Foreskin keratinocyte (primary cell): ENCODE measurements at places on chromosomes 13 and 19. TPM values are rescaled to one million over a fixed set of nuclear protein-coding genes. Genes with fewer than 3 reads are reported as not detected.

DNA sequence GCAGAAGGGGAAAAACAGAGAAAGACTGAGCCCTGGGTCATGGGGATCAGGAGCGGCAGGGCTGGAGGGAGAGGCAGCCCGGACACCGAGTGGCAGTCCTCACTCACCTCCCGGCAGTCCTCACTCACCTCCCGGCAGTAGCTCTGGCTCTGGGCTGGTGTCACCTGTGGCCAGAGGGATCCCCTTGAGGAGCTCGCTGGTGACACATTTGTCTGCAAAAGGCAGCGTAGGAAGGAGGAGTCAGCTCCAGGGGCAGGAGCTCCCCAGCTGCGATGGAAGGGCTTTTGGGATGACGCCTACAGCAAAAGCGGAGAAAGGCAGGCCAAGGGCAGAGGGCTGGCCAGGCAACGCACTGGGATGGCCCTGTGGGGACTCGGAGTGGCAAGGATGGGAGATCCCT lies 739 bp downstream of the EIF3G start:
- no peak for DNase-seq

DNA sequence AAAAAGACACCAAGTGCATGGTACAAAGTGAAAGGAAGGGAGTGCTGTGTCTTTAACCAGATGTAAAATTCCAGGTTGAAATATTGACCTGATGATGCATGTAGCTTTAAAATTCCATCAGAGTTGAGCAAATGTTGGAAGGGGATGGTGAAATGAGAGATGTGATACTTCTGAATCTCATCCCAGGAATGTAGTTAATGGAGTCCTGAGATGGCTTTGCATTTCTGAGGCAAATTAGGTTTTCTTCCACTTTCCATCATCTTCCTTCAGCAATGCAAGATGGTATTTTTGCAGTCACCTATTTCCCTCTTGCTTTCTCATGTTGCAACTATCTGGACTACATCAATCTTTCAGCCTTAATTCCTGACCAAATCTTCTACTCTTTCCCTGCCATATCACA lies 194.1 kb upstream of the MIR17HG start:
- DNase-seq: no peak

DNA sequence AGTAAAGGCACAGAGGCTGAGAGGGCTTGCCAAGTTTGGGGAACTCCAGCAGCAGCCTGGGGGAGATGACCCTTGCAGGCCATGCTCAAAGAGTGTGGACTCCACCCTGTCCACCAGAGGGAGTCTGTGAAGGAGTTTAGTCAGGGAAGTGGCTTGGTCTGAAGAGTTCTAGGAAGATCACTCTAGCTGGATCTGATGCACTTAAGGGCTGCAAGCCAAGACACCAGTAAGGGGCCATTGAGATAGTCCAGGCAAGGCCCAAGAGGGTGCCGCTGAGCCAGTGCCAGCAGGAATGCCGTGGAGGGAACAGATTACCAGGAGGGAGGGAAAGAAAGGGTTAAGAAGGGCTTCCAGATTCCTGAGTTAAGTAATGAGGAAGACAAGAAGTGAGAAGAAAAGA lies 68.7 kb downstream of the ZAR1L start:
- no peak for DNase-seq

- DNase-seq: no peak
Measured at GRCh38 chr13:41976476-41976875, 15.6 kb upstream of the VWA8 start.

GRCh38 chr13:71939186-71939585 lies 72.2 kb upstream of the DACH1 start:
- no peak for DNase-seq

- DNase-seq: no peak
Measured at GRCh38 chr19:35805526-35806102, 7.0 kb downstream of the PRODH2 start.

DNA sequence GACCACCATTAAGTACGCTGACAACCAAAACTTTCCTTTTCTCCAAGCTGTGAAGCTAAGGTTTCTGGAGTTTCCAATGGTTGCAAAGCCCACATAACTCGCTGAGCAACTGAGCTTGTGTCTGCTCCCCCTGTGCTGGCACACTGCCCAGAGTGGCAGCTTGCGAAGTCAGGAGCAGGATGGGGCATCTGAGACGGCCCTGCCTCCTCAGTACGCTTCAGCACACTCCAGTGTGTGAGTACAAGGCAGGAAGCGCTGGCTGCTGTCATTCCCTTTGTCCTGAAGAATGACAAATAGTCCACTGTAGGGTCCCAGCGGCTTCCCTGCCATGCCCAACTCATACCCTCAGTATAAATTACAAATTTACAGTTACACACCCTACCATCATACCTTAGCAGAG lies 51.5 kb downstream of the SKA3 start:
- peak; percentile 37 for DNase-seq

- DNase-seq: no peak
Measured at GRCh38 chr13:113029487-113030258, 60.7 kb downstream of the MCF2L start.

SIAH3 gene
- 0.28 and 0.48 TPM in 2 replicates for total RNA-seq

GRCh38 chr19:48874303-48875135 lies 2.3 kb downstream of the PPP1R15A start:
- peak; percentile 72 for DNase-seq

GRCh38 chr13:26988059-26988769 lies 183.4 kb downstream of the USP12 start:
- DNase-seq: no peak

APOC4 gene
- total RNA-seq: not detected in 2 replicates

GRCh38 chr13:37599519-37599918 lies 951 bp upstream of the POSTN start:
- no peak for DNase-seq

- DNase-seq: peak; percentile 58
Measured at GRCh38 chr19:33052352-33052972, 12.2 kb downstream of the RHPN2 start.

MCF2L gene
- total RNA-seq: 0.07 TPM in 1 of 2 replicates, not detected in the other

DEDD2 gene
- 33.2 and 35.1 TPM in 2 replicates for total RNA-seq

LILRB1 gene
- total RNA-seq: not detected in 2 replicates

- no peak for DNase-seq
Measured at GRCh38 chr13:93259527-93260080, 33.0 kb downstream of the GPC6 start.

DNA sequence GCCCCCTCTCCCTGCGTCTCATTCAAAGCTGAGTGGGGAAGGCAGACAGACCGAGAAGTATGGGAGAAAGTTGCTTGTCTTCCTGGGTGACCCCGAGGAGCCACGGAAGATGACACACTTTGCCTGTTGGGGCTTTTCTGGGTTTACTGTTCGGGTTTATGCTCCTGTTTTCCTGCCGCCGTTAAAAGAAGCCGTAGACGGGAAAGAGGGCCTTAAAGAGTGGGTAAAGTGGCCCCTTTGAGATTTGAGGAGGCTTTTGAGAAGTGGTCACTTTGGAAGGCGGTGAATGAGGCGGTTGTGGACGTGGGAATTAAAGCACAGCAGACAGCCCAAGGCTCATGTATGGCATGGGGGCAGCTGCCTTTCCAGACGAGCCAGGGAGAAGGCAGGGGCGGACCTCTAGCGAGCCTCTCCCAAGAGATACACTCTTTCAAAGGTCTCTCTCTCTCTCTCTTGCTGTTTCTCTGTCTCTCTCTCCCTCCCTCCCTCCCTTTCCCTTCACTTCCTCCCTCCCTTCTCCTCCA lies 493 bp upstream of the LHFPL6 start:
- DNase-seq: peak; percentile 54

- DNase-seq: no peak
Measured at GRCh38 chr13:44271915-44272341, 101.7 kb upstream of the SERP2 start.

- DNase-seq: no peak
Measured at GRCh38 chr13:112067871-112068539, 1.1 kb downstream of the SOX1 start.

- no peak for DNase-seq
Measured at GRCh38 chr13:25095851-25096453, at the start of gene PABPC3. Gene PABPC3 (plus strand): TSS chr13:25096136. CDS start chr13:25096199, 63 bp downstream.

DNA sequence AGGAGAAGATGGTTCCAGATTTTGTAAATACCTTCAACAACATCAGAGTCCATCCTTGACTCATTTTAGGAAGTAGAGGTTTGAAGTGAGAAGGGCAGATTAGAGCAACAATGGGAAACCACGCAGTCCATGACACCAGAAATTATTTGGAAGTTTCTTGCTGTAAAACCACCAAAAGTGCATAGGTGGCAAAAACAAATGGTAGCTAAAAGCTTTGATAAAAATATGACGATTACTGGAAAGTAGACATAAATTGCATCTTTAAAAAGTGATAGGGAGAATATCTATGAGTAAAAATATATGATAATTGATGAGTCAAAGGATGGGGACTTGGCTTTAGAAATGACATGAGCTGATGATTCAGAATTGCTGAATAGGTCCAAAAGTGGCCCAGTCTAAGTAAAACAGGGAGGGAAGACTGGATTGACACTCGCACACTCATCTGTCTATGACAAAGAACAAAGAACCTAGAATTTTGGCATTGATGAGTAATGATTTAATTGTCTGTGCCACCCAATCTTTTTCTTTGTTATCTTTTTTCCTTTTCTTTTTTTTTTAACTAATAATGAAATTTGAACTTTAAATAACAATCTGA lies 472.2 kb downstream of the MYO16 start:
- DNase-seq: no peak

DNA sequence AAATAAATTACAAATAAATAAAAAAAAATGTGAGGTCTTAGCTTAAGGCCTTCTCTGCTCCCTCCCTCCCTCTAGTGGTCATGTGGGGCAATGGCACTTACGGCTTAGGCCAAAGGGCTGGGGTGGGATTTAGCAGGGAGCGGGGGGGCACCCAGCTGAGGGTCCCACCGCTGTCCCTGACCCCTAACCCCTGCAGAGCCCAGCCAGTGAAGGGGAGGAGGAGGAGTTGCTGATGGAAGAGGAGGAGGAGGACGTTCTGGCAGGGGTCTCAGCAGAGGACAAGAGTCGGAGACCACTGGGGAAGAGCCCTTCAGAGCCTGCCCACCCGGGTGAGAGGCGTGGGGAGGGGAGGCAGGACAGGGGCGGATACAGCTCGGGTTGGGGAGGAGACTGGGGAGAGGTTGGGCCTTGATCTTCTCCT lies 9.3 kb downstream of the MPND start:
- DNase-seq: no peak

GRCh38 chr13:20254076-20254475 lies 22.0 kb upstream of the GJB6 start:
- peak; percentile 13 for DNase-seq

URAD gene
- total RNA-seq: not detected in 2 replicates

KIR2DL1 gene
- not detected in 2 replicates for total RNA-seq

DNA sequence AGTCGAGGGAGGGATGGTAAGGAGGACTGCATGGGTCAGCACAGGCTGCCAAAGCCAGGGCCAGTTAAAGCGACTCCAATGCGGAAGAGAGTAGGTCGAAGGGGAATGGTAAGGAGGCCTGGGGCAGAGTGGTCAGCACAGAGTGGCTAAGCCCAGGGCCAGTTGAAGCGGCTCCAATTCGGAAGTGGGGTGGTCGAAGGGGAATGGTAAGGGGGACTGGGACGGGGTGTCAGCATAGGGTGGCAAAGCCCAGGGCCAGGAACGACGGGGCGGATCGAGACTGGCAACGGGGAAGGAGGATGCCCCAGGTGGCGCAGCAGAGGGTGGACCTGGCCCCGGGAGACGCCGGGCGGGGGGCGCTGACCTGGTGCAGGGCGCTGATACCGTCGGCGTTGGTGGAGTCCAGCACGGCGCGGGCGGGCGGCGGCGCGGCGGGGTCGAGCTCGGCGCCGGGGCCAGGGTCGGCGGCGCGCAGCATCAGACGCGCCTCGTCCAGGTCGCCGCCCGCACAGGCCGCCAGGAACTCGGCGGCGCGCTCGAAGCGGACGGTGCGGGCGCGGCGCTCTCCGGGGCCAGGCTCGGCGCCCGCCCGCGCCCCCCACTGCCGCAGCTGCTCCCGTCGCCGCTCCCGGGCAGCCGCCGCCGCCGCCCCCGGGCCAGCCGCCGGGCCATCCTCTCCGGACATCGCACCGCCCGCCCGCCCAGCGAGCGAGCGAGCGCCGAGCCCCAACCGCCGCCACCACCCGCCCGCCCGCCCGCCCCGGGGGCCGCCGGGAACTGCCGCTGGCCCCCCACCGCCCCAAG lies at the start of gene PPP1R12C:
TSS of gene PPP1R12C (minus strand) at position 779 of the 804 bp plus-strand sequence. CDS start at position 685, 94 bp downstream.
- no peak for DNase-seq

DNA sequence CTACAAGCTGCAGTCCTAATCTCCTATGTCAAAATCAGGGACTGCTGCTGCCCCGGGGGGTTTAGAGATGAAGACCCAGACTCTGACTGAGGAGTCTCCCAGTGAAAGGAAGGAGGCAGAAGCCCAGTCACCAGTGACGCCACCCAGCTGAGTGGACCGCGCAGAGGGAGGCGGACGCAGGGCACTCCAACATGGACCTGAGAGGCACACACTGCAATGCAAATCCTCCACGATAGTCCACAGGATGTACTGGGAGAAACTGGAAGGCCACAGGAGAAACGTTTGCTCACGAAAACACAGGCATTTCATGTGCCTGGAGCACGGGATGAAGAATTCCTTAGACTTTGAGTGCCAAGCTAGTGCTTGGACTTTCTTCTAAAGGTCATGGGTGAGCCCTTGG lies 58.3 kb downstream of the IRS2 start:
- no peak for DNase-seq

DNA sequence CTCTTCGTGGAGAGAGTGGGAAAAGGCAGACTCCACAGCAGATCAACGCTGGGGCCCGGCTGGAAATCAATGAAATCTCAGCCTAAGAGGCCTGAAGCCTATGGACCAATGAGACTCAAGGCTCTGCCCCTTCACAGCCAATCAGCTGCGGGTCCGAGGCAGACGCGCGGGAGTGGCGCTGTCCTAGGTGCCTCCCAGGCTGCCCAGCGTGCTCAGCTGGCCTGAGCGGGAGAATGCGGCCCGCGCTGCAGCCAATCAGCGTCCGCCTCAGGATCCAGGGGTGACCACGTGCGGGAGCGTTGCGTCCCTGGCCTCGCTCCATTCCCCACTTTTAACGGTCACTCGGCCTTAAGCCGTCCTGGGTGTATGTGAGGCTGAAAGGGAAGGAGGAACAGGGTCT lies at the start of gene ZBTB32:
TSS of gene ZBTB32 (plus strand) at position 341 of the 400 bp plus-strand sequence. CDS start 10,069 bp downstream, outside the sequence.
- DNase-seq: no peak

SHD gene
- not detected in 2 replicates for total RNA-seq

DNA sequence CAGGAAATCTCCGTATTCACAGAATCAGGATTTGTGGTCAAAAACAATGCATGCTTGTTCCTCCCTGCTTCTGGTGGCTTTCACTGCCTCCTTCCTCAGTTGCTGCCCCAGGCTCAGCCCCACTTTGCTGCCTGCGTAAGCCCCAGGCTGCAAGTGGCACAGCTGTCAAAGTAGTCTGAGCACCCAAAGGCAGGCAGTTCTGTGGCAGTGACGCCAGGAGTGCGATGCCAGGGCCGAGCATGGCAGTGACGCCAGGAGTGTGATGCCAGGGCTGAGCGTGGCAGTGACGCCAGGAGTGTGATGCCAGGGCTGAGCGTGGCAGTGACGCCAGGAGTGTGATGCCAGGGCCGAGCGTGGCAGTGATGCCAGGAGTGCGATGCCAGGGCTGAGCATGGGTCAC lies 77.3 kb upstream of the GPR183 start:
- DNase-seq: no peak

TRPM4 gene
- total RNA-seq: 17.6 and 18.7 TPM in 2 replicates

- DNase-seq: peak; percentile 87
Measured at GRCh38 chr19:2032296-2032941, 16.9 kb upstream of the BTBD2 start.

GRCh38 chr13:30900436-30900835 lies 5.6 kb upstream of the MEDAG start:
- DNase-seq: no peak

- no peak for DNase-seq
Measured at GRCh38 chr13:100503622-100504021, 85.0 kb downstream of the GGACT start.
